ENCODE measurements at places on chromosomes 2 and 18.
A peak's percentile ranks its signal among the peaks of the same experiment; 100 is the strongest.

GRCh38 chr2:240477916-240478315 lies 42.5 kb downstream of the GPC1 start:
- no peak for DNase-seq

- DNase-seq, result no peak
These were observed 18.1 kb upstream of the SPP2 start for GRCh38 chr2:234032279-234032856.

GRCh38 chr2:197292619-197293018 lies 18.0 kb downstream of the ANKRD44 start:
- no peak for DNase-seq

- DNase-seq, result no peak
These were observed 54.5 kb downstream of the BCL11A start for GRCh38 chr2:60498816-60499429.

DNA sequence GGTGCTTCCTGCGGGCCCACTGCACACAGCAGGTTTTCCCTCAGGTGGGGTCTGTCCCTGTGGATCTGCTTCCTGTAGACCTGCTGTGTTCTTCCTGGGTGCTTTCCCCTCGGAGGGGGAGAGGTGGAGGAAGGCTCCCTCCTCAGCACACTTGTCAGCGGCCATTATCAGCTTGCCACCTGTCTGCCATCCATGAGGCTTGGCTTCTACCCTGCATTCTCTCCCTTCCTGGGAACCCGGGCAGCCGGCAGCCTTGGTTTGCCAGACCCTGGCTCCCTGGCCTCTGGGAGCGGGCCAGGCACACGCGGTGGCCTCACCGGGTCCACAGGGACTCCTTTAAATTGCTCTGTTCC lies 58.5 kb downstream of the INPP5D start:
- no peak for DNase-seq

GRCh38 chr2:148540022-148540421 lies 104.5 kb upstream of the EPC2 start:
- no peak for DNase-seq

GRCh38 chr2:131029812-131030211 lies 63.4 kb downstream of the FAM168B start:
- DNase-seq, result no peak

DNA sequence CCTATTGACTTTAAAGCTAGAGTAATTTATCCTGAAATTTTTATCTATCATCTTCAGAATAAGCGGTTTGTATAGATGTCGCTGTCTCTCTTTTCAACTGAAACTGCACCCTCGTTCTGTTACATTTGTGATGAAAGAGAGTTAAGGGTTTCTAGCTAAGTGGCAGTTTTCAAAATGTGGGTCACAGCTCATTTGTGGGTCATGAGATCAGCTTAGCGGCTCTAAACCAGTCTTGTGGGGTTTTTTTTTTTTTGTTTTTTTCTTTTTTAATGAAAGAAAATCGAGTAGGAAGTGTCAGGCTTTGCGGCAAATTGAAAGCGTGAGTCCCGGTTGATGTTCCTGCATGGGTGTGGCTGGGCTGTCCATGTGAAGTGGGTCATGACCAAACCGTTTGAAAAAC lies 31.2 kb downstream of the SALL3 start:
- DNase-seq, result no peak

GRCh38 chr2:157269060-157269459 lies 11.6 kb downstream of the GALNT5 start:
- DNase-seq, result no peak

- no peak for DNase-seq
These were observed 2.1 kb downstream of the DHRS9 start for GRCh38 chr2:169071455-169071854.

DNA sequence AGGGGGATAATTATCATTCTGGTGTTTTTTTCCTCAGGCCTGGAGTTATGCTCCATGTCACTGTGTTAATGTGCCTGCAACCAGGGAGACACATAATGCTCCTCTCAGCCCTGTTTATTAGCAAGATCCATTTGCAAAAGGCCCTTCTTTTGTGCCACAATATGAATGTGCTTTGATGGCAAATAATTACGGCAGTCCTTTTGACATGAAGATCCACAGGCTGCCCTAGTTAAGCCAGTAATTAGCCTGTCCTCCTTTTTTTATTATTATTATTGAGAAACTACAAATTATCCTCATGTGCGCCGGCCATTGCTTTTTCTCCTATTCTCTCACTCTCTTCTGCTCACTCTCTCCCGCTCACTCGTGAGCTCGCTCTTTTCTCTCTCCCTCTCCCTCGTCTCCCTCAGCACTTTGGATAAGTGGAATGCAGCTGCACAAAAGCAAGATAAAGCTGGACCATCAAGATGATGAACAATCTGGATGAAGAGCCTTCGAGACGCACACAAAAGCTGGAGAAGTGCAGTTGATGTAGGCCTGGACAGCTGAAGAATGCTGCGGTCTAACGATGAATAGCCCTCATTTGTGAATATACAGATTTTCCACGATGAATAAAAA lies 762.3 kb downstream of the BCL11A start:
- no peak for DNase-seq

GRCh38 chr2:241762933-241763369 lies 13.7 kb upstream of the GAL3ST2 start:
- peak; percentile 50 for DNase-seq

DNA sequence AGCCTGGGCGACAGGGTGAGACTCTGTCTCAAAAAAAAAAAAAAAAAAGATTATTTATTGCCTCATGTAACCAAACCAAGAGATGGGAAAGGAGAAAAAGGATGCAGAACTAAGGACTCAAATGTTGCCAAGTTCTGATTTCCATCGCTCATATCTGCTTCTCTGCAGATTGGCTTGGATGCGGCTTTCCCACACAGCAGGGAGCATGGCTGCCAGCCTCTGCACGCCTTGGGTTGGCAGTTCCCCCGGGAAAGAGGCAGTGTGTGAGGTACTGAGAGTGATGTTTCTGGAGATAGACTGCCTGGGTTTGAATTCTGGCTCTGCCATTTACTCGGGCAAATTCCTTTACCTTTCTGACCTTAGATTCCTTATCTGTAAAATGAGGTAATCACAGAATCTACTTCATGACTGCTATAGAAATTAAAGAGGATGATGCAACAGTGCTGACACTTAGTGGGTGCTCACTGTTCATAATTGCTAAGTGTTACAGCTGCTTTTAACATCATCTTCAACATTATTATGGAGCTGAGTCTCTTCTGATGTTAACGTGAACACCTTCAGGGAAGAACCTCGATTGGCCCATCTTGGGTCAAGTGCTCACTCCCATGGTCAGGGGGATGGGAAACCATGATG lies 68.8 kb downstream of the ACAA2 start:
- no peak for DNase-seq

DNA sequence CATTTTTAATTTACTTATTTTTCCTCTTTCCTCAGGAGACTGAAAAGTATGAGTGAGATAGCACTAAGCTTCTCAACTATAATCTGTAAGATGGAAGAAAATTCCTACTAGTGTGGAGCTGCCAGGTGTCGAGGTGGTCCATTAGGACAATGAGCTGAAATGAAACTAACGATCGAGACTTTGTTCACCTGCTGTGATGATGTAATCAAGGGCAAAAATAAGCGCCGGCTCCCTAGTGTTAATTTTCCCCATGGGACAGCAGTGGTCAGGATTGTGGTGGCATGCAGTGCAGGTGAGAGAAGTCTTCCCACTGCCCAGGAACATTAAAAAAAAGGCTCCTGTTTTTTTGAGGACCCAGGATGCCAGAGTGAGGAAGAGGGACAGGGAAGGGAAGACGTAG lies 859.1 kb upstream of the GCFC2 start:
- DNase-seq, result no peak

DNA sequence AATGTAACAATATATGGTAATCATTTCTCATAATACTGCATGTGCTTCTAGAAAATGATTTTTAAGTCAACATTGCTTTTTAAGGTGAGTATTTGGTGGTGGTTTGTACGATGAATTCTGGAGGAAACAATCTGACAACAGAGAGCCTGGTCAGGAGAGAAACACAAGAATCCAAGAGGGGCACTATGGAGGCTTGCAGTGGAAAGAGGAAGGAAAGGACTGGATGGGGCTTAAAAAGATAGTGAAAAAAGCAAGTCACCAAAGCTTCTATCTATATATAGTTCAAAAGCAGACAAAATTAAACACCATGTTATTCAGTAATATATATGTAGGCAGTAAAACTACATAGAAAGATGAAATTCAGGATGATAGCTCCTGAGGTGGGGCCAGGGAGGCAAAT lies 109.4 kb upstream of the SERTAD2 start:
- DNase-seq, result no peak

GRCh38 chr2:120257522-120257921 lies 4.9 kb downstream of the RALB start:
- DNase-seq, result no peak

- no peak for DNase-seq
These were observed 176.3 kb downstream of the ANKRD30B start for GRCh38 chr18:14924226-14924625.

DNA sequence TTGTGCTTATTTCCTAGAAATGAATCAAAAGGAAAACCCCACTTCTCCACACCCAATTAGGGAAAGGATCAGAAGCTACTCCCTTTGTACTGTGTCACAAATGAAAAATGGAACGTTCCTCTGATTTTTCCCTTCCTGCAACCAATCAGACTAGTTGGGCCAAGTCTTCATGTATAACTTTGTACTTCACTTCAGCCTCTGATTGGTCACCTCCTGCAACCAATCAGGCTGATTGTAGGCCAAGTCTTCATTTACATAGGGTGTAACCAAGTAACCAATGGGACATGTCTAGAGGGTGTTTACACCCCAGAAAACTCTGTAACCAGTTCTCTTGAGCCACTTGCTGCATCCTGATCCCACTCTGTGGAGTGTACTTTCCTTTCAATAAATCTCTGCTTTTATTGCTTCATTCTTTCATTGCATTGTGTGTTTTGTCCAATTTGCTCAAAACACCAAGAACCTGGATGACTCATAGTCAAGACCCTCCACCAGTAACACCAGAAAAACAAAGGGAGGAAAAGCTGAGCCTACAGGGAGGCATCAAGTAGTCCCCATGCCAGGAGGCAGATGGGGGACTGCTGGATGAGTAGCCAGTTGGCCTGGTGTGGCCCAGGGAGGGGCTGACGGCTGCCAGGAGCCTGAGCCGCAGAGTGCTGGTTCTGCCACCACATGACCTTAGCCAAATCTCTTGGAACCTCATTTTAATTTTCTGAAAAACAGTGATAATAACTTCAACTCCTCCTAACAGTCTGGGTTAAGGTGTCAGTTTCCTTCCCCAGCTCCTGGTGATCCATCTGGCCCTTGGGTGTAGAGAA lies 46.1 kb downstream of the SOWAHC start:
- no peak for DNase-seq

DNA sequence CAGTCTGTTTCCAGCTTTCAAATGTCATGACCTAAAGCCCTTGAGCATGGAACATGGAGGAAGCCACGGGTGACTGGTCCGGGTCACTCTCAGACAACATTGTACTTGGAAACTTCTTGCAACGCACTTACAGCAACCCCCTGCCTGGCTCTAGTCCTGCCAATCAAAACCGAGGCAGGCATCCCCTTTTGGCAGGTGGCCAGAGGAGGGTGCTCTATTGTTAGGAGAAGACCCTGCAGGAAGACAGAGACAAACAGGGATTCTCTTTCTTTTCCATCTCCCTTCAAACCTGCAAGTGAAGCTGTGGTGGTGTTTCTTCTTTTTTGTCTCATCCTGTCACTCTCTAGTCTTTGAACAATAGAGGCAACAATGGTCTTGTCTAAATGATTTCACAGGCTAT lies 667.2 kb downstream of the ZEB2 start:
- no peak for DNase-seq

DNA sequence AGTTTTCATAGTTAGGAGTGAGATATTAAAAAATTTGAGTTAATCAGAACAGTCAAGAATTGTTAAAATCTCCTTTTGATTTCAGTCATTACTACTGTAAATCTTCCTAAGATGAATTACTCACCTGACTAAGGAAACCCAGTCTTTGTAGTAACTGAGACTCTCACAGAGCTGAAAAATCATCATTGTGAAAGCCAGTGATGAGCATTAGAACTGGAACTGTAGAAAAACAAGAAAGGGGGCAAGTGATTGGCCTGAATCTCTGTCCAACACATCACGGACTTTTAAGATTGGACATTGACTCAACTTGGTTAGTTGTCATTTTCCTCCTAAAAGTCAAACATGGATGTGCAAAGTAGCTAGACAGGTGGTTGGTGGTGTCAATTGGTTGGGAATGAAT lies 21.9 kb downstream of the SETBP1 start:
- no peak for DNase-seq

- DNase-seq, result no peak
These were observed 221.5 kb downstream of the DOK6 start for GRCh38 chr18:69622184-69622583.

DNA sequence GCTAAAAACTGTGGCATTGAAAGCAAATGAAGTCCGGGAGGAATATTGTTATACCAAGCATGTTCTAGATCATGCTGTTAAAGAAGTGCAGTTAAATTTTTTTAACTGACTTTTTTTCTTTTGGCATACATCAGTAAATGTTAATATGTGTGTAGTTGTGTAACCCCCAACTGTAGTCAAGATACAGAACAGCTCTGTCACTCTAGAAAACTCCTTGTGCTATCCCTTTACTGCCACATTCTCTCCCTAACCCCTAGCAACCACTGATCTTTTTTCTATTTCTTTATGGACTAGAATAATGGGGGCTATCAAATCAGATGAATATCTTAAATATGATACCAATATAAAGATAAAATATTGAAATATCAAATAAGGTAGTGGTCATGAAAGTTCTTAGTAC lies 46.4 kb downstream of the LCLAT1 start:
- DNase-seq, result no peak

DNA sequence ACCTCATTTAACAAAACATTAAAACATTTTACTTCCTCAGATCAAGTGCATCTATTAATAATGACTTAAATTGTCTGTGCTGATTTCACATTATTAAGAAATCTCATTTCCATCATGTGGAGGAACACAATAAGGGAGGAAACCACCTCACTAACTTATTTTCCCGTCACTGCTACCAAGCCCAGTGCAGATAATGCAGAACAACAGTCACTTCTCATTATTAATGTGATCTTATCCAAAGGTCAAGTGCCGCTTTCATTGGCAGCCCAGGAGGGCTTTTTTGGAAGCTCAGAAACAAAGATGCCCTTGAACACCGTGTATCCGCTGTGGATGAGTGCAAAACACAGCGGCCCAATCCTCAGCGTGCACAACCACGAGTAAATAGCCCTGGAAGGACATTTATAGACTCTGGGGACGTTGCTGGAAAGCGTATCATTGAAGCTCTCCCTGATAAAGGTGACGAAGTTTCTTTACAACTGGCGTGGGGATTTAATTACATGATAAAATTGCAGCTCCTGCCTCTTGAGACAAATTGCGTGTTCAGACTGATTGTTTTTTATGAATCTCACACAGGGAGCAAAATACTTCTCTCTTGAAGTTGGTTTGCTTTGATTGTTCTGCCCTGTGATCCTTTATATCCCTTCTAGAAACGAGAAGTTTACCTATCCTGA lies 13.2 kb downstream of the ASB18 start:
- DNase-seq, result no peak

- DNase-seq, result no peak
These were observed 220.4 kb upstream of the SLC35G4 start for GRCh38 chr18:11388755-11389680.

Measured in activated T-cell treated with anti-CD3 and anti-CD28 coated beads for 24 hours (primary cell).